Activated T-helper 1 cell treated with anti-CD3 and anti-CD28 coated beads, Interleukin-12 subunit alpha, Interleukin-12 subunit beta, Interleukin-2, Interleukin-4 antibody, amounts not matched to agents 30 ng/mL and 10 ng/mL and 1 ng/mL, durations not matched to agents 14 hours and 24 hours and 36 hours (primary cell): ENCODE measurements at places on chromosomes 2 and 18. TPM values are rescaled to one million over a fixed set of nuclear protein-coding genes. Genes with fewer than 3 reads are reported as not detected.

Gene XPO1
- 213 and 215 TPM in 2 replicates for total RNA-seq

Gene MSTN
- not detected in 2 replicates for total RNA-seq

Gene RIT2
- not detected in 2 replicates for total RNA-seq

Gene SLC4A1AP
- total RNA-seq = 29.7 and 29.8 TPM in 2 replicates

Gene TTC27
- 41.3 and 42.3 TPM in 2 replicates for total RNA-seq

Gene HOXD11
- total RNA-seq = not detected in 2 replicates

Gene TGFA
- total RNA-seq = not detected in 2 replicates

Gene TDRD15
- total RNA-seq = not detected in 2 replicates

Gene ASXL2
- total RNA-seq = 48.9 and 54.4 TPM in 2 replicates

Gene ABHD1
- total RNA-seq = 0.34 and 0.96 TPM in 2 replicates
